Esophagus muscularis mucosa (tissue), 4 donors: ENCODE measurements at places on chromosomes 5 and 9. TPM values are rescaled to one million over a fixed set of nuclear protein-coding genes. Genes with fewer than 3 reads are reported as not detected.

DNA sequence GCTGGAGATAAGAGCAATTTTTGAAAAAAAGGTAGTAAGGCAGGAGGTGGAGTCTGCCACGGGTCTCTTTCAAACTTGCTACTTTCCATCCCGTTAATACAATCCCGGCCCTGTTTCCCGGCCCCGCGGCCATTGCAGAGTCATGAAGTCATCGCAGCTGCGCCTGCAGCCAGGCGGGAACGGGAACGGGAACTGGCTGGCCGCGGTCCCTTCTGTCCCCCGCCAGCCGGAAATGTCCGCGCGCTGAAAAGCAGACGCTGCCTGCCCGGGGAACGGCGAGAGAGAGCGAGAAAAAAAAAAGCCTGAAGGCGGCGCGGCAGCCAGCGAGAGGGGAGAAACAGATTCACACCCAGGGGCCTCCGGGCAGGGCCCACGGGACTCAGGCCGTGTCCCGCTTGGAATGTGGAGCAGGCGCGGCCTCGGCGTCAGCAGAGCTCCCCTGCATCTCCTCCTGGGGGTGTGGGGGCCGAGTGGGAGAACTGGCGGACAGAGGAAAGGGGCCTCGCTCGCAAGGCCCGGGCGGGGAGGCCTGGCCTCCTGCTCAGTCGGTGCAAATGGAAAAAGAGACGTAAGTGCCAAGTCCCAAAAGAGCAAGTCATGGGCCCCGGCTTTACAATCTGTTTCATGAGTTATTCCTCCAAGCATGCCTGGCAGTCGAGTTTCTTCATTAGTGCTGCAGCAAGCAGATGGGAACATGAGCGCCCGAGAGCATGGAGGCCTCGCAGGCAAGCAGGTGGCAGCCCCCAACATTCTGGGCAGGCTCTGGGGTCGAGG lies 201.2 kb upstream of the GAS1 start:
- peak; percentile 96 for DNase-seq

DNA sequence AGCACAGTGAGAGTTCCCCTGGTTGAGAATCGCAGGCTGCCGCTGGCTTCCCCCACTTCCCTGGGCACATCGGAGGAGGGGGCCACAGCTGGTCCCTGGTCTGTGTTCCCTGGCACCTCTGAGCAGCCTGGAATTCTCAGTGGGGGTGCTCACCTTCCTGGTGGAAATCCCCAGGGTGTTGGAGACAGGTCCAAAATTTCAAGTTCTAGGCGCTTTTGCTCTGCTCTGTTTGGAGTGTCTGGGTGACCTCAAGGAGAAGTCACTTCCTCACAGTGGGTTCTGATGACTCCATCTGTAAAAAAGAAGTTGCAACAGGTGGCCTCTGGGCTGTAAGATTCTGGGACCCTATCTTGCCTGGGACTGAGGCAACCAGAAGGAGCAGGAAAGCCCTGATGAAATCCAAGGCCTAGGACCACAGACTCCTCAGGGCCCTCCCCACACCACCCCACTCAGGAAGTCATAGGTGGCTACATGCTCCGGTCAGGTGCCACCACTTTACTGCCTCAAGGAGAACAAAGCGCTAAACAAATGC lies at the start of gene TRAF1:
TSS of gene TRAF1 (minus strand) at position 400 of the 532 bp plus-strand sequence. CDS start 721 bp downstream, outside the sequence.
- DNase-seq = no peak

- DNase-seq = no peak
Observed at GRCh38 chr9:38761999-38762398, 42.1 kb upstream of the FAM240B start.

- DNase-seq = no peak
Observed at GRCh38 chr5:111407562-111407961, 104.8 kb downstream of the STARD4 start.

- no peak for DNase-seq
Observed at GRCh38 chr5:9124071-9124470, 421.8 kb downstream of the SEMA5A start.

GRCh38 chr9:89309608-89310474 lies 1.2 kb upstream of the CKS2 start:
- no peak for DNase-seq

GRCh38 chr5:96709152-96709821 lies 47.1 kb downstream of the CAST start:
- no peak for DNase-seq

- DNase-seq = no peak
Observed at GRCh38 chr9:95025213-95026147, 292.0 kb downstream of the FANCC start.

- DNase-seq = no peak
Observed at GRCh38 chr5:44236040-44236439, 153.2 kb downstream of the FGF10 start.

DNA sequence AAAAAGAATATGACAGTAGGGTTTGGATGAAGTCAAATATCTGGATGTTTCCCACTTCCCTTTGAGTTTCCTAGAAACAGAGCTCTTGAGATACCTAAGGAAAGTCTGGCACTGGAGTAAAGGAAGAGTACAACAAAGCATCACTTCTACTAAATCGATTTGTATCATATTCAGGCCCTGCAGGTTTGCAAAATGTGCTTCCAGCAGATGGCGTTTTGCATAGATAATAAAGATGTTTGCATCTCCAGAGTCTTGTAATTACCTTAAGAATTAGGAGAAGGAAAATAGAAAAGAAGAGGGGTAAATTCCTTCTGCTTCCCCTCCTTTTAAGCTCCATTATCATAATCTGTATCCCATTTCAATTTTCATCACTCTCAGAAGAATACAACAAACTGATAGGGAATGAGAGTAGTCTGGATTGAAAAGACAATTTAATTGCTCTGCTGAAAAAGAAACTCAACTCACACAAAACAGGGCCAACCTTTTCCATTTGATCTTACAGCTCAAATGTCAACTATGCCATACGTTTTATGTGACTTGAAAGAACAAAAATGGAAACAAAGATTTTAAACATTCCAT lies 380.4 kb downstream of the PTPRD start:
- DNase-seq = no peak

DNA sequence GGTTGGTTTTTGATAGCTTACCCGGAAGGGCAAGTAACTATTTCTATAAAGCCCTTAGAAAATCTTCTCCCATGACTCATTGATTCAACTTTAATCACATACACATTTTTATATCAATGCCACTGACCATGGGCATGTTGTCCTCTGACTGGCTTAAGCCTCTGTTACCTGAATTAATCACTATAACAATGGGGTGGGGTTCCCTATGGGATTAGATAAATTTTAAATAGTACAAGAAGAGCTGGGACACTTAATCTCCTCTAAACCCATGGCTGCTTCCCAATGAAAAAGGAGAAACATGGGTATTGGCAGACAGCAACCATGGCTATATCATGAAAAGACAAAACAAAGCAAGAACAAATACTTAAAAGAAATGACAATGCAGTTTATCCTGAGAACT lies 636.2 kb downstream of the BRINP1 start:
- no peak for DNase-seq

DNA sequence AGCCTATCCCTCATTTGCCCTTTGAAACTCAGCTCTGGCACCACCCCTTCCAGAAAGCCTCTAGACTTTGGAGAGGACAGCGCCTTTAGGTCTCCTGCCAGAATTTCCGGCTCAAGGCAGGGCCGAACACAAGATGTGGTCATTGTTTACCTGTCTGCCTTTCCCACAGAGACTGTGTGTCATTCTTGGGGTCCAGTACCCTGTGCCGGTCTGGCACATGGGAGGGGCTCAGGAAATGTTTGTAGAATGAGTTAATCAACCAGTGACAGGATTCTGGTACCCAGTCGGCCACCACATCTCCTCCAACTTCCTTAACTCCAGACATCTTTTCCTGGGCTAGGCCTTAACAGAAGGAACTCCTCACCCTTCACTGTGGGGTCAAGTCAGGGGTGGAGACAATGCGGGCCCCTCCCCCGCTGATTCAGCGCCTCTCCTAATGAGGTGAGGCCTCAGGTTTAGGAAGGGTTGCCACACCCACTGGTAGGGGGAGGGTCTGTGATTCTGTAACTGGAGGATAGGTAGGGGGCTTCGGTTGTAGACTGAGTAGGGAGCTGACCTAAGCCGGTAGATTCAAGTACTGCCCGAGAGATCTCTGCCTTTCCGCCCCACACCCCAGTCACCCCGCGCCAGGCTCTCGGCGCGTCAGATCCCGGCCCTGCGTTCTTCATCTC lies 29.3 kb downstream of the PCDH1 start:
- no peak for DNase-seq

DNA sequence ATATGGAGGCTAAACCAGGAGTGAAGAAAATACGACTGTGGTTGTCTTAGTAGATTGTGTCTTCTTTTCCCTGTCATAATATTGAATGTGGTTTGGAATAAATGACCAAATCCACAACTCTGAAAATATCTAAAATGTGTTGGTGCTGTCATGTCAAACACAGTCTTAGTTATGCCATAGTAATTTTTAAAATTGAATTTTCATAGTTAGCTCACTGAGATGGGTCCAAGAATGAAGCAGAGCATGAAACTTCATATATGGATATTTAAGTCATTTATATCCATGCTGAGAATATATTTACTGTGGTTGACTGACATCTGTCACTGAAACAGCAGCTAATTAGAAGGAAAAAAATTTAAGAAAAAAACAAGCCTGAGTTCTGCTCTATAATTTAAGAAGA lies 260.4 kb upstream of the ATP10B start:
- DNase-seq = no peak

DNA sequence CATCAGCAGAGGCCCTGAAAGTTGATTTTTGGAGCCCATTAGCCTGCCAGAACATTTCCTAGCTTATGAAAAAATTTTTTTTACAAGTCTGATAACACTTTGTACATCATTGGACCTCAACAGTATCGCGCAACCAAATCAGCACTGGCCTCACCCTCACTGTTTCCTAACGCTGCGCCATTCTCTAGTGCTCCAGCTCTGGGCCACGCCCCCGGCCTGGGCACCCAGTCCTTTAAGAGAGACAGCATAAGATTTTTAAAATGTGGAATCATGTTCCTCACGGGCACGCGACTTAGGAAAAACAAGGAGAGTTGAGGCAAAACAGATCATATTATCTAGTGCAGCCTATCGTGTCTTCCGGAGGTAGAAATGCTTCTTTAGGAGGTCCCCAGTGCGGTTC lies 114.5 kb downstream of the BOD1 start:
- DNase-seq = peak; percentile 85

GRCh38 chr5:133079048-133079447 lies 27.2 kb downstream of the HSPA4 start:
- no peak for DNase-seq

GRCh38 chr9:82488313-82489200 lies 500.0 kb downstream of the SPATA31D1 start:
- DNase-seq = no peak

The TUSC1 gene
- total RNA-seq = 36.8 TPM

The DUSP1 gene
- total RNA-seq = 718 TPM

The SHISAL2B gene
- not detected for total RNA-seq

The PGGT1B gene
- 18.3 TPM for total RNA-seq

The SPATA31C1 gene
- total RNA-seq = not detected

The GPR21 gene
- total RNA-seq = not detected

The PCDHB8 gene
- total RNA-seq = 0.83 TPM

The WNT8A gene
- total RNA-seq = not detected

The CEL gene
- 0.17 TPM for total RNA-seq
